B cell (primary cell): ENCODE measurements at places on chromosomes 12 and 14. TPM values are rescaled to one million over a fixed set of nuclear protein-coding genes. Genes with fewer than 3 reads are reported as not detected.

The SUDS3 gene
- total RNA-seq, result 53.9 and 55.0 TPM in 2 replicates

The SLCO1B1 gene
- total RNA-seq, result not detected in 2 replicates

The LRFN5 gene
- total RNA-seq, result 0.30 and 0.95 TPM in 2 replicates

The LMO3 gene
- total RNA-seq, result not detected in 2 replicates

The GNB3 gene
- total RNA-seq, result 0.27 and 0.49 TPM in 2 replicates

The LRTM2 gene
- total RNA-seq, result not detected in 2 replicates

The OR6C2 gene
- total RNA-seq, result not detected in 2 replicates

The EXOC3L4 gene
- total RNA-seq, result not detected in 2 replicates

The THAP2 gene
- total RNA-seq, result 13.2 and 15.8 TPM in 2 replicates

The BCL2L2 gene
- total RNA-seq, result 12.9 and 17.8 TPM in 2 replicates

The SLC10A1 gene
- total RNA-seq, result not detected in 2 replicates

The BICDL1 gene
- 41.5 and 43.6 TPM in 2 replicates for total RNA-seq

The TAS2R9 gene
- not detected in 2 replicates for total RNA-seq

The MSI1 gene
- total RNA-seq, result not detected in 2 replicates

The LBHD2 gene
- not detected in 2 replicates for total RNA-seq

The CSRP2 gene
- 0.44 TPM in 1 of 2 replicates, not detected in the other for total RNA-seq

The APOF gene
- not detected in 2 replicates for total RNA-seq

The TAS2R30 gene
- total RNA-seq, result 9.5 and 11.2 TPM in 2 replicates

The PPP4R3A gene
- total RNA-seq, result 184 and 189 TPM in 2 replicates

The ALG10B gene
- total RNA-seq, result 10.6 and 13.0 TPM in 2 replicates

The SLC2A14 gene
- total RNA-seq, result 4.0 and 4.7 TPM in 2 replicates

The KCNH3 gene
- 0.19 and 0.54 TPM in 2 replicates for total RNA-seq

The VPS37B gene
- 87.2 and 88.1 TPM in 2 replicates for total RNA-seq

The PTPRQ gene
- not detected in 2 replicates for total RNA-seq

The FAIM2 gene
- not detected in 2 replicates for total RNA-seq

The SLC38A1 gene
- total RNA-seq, result 205 and 219 TPM in 2 replicates

The AICDA gene
- 0.94 and 0.95 TPM in 2 replicates for total RNA-seq

The KRT82 gene
- not detected in 2 replicates for total RNA-seq

The TAS2R10 gene
- total RNA-seq, result 0.27 and 1.2 TPM in 2 replicates

The CMTM5 gene
- not detected in 2 replicates for total RNA-seq

The DPF3 gene
- 3.4 and 3.7 TPM in 2 replicates for total RNA-seq

The PAH gene
- 0.25 TPM in 1 of 2 replicates, not detected in the other for total RNA-seq

The ST8SIA1 gene
- 0.02 TPM in 1 of 2 replicates, not detected in the other for total RNA-seq

The LHX5 gene
- total RNA-seq, result not detected in 2 replicates
